ENCODE measurements at places on chromosomes 13 and 19.
A peak's percentile ranks its signal among the peaks of the same experiment; 100 is the strongest.

DNA sequence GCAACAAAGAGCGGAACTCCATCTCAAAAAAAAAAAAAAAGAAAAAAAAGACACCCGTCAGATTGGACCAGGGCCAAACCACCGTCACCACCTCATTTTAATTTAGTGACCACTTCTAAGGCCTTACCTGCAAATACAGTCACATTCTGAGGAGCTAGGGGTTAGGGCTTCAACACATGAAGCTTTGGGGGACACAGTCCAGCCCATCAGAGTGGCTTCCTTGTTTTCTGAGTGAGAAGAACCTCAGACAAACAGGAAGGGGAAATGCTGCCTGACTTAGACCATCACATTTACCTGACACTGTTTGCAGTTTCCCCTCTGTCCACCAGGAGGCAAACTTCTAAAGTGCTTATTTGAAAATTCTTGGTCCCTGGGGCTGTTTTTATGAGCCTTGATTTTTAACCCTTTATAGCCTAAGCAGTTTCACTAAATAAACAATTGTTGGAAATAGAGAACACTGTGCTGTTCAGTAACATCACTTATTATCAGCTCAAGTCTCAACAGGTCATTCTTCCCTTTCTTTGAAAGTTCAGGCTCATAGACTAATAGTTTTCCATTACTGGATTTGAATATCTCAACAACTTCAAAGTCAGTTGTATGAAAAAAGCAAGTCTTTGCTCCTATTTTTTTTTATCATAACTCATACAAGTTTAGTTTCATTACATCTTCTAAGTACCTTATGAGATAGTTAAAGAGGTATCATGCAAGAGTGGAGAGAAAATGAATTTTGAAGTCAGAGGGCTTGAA is 74.9 kb upstream of the WASF3 start:
- peak; percentile 46 for DNase-seq

GRCh38 chr19:8529369-8530006 is 15.5 kb upstream of the ZNF414 start:
- no peak for DNase-seq

DNA sequence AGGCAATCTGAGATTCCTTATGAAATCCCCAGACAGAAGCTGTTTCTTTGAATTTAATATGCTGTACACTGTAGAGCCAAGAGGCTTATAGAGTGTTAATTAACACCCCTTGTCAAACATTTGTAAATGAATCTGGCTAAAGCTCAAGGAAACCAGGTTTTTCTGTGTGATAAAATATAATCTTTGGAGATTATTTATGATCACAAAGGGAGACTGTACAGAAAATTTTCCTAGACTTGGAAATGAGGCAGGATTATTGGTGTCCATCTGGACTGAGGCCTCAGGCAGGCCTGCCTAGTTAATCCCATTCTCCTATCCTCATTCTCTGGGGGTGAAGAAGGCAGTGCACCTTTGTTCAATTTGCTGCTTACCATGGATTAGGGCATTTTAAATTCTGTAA is 17.8 kb downstream of the KL start:
- DNase-seq: no peak

DNA sequence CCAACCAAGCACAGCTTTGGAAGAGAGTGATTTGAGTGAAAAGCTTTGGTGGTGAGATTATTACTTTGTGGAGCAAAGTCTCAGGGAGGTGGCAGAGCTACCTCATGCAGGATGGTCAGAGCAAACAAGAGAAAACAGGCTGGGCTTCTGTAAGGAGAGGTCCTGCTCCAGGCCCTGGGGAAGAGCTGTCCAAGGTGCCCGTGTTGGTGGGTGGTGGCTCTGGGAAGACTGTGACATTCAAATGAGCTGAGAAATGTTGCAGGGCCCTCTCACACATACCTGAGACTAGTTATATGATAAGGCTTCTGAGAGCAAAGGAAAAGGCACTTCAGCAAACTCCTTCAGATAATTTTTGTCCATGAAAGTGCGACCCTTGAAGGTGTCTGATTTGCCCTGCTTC is 205.5 kb upstream of the SOX21 start:
- no peak for DNase-seq

DNA sequence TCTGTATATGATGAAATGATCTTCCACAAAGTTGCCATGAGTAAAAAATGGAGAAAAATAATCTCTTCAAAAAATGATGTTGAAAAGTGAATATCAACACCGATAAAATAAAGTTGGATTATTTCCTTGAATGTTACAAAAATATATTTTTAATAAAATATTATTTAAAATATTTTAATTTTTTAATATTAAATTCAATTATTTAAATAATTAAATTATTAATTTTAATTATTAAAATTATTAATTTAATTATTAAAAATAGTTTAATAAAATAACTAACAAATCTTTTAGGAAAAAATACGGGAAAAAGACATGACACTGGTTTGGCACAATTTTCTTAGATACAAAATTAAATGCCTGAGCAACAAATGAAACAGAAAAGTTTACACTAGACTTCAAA is 21.3 kb downstream of the ZNF626 start:
- DNase-seq: no peak

DNA sequence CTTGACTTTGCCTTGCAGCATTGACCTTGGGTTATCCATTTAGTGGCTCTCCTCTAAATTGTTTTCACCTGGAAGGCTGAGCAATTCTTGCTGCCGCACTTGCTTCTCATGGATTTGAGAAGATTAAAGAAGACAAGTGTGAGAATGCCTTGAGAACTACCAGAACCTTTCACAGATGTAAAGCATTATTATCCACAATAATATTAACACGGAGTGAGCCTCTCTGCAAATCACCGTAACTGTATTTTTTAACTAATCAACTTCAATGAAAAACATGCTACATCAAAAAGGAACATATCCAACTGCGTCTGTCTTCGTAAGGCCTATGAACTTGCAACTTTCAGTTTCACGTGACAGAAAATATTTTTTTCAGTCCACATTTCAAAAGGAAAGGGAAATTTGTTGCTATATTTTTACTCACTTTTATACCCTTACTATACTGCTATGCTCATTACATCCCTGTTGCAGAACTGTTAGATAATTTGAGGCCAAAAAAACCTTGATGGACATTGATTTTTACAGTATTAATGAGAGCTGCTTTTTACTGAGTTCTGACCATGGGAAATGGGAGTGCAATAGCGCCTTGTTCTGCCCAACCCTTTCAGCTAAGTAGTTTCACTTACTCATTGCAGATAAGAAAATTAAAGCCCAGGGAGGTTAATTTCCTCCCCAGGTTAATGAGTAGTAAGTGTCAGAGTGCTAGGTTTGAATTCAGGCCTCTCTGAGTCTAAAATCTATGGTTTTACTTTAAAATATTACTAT is 93.8 kb upstream of the RAP2A start:
- no peak for DNase-seq

All from progenitor cell of endocrine pancreas (in vitro differentiated cells).